ENCODE measurements at places on chromosomes 1 and 21.

DNA sequence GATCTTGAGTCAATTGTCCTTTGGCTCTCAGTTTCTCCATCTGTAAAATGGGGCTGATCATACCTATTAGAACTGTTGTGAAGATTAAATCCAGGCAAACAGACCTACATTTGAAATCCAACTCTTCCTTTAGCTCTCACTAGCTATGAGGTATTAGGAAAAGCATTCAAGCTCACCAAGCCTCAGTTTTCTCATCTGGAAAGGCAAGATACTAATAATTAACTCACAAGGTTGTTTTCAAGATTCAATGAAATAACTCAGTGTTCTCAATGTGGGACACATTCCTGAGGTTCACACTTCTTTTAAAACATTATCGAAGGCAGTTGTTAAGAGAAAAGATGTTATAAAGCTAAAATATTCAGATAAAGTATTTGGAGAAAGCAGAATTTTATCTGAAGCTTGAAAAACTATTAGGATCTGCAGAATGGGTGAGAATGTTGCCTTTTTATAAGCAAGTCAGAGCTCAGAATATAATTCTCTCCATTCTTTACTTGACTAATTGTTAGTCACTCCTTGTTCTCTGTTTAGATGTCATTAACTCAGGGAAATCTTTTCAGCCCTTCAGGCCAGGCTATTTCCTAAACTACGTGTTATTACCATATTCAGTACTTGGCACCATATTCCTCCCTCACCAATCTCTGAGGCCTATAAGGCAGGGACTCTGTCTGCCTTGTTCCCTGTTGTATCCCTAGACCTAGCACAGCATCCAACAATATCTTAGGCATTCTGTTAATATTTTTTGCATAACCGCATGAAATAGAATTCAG is 72.0 kb upstream of the VAV3 start:
- DNase-seq = no peak

- DNase-seq = no peak
These were observed 11.2 kb downstream of the CD46 start for GRCh38 chr1:207763091-207763490.

- DNase-seq = no peak
These were observed 253.1 kb downstream of the SDCCAG8 start for GRCh38 chr1:243508943-243509342.

GRCh38 chr1:232554409-232554808 is 75.5 kb downstream of the SIPA1L2 start:
- DNase-seq = peak; percentile 66

GRCh38 chr1:68745451-68745850 is 248.6 kb upstream of the DEPDC1 start:
- DNase-seq = no peak
